RPMI7951 (cell line): ENCODE measurements at places on chromosomes 5 and 9.
A peak's percentile ranks its signal among the peaks of the same experiment; 100 is the strongest.

DNA sequence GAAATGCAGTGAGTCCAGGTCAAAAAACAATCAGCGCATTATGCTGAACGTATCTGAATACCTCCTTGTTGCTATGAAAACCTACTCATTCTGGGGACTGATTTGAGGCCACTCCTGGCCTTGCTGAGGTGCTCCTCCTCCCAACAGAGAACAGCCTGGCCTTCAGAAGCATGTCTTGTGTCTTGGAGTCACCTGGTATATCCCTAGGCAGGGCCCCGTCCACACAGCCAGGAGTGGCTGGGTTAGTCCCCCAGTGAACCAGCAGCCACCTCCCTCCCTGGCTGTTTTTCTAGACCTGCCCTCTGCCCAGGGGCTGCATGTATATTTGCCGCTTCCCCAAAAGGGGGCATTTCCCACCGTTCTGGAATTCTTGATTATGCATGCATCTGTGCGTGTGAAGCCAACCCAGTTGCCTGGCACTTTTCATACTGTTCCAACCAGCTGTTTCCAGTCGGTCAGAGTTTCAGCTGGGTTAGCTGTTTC, 99.2 kb upstream of the SPATA31C2 start:
- DNase-seq = no peak

DNA sequence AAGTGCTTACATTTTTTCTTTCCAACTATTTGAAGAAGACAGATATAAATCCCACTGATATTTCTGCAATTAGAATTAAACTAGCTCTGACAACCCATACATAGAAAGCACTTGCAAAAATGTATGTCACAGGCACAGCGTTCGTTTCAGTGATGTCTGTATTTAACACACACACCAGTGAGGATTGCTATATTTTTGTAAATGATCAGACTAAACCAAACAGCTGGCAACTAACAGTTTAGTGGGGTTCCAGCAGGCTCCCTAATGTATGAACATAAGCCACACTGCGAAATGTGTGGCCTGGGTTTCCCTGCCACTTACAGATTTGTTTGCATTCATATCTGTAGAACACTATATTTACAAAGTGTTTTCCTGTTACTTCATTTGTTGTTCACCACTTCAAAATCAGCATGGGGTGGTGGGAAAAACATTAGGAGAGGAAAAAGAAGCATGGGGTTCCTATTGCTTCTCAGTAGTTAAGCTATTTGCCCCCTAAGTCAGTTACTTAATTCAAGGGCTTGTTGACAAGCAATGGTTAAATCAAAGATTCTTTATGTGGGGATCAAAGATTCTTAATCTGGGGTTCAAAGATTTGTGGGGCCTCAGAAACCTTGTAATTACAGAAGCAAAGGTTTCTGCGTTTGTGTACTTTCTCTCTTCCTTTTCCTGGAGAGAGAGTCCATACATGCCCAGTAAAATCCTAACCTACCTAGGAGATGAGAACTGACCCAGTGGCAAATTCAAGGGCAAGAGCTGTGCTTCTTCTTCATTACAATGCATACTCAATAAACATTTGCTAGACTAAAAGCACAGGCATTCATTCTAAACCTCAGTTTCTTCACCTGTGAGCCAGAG, 27.1 kb downstream of the ZNF608 start:
- DNase-seq = no peak

DNA sequence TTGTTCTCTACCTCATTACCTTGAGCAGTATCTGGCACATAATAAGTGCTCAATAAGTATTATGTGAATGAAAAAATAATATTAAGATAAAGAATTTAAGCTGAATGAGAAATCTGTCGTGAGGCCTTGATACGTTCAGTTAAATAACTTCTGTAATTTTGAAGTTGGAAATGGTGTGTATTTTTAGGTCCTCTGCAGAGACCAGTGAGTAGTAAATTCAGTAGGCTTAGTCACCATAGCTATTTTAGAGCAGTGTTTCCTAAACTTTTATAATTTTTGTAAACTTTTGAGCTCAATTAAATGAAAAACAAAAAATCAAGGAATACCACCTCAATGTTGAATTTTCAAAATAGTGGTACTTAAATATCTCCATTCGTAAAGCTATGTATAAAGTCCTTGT, 25.0 kb downstream of the ERBIN start:
- no peak for DNase-seq

- no peak for DNase-seq
These were observed 57.8 kb downstream of the C9orf153 start for GRCh38 chr9:86201474-86202337.

GRCh38 chr9:2718001-2718697, 839 bp downstream of the KCNV2 start:
- DNase-seq = no peak

GRCh38 chr5:84383816-84384603, 670 bp downstream of the EDIL3 start:
- peak; percentile 38 for DNase-seq

GRCh38 chr5:171318026-171318425, 9.0 kb downstream of the TLX3 start:
- no peak for DNase-seq

GRCh38 chr9:36207016-36207415, 16.3 kb downstream of the CLTA start:
- DNase-seq = peak; percentile 32

DNA sequence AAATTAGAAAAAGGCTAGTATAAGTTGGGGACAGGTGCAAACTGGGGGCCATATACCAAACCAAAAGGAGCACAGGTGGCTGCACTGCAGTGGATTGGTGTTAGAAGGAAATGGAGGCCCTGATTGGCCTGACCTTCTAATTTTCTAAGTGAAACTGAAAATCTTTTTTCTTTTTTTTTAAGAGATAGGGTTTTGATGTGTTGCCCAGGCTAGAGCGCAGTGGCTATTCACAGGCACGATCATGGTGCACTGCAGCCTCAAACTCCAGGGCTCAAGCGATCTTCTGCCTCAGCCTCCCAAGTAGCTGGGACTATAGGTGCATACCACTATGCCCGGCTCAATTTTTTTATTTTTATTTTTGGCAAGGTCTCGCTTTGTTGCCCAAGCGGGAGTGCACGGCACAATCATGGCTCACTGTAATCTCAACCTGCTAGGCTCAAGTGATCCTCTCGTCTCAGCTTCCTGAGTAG, 9.8 kb upstream of the CCDC69 start:
- DNase-seq = no peak

DNA sequence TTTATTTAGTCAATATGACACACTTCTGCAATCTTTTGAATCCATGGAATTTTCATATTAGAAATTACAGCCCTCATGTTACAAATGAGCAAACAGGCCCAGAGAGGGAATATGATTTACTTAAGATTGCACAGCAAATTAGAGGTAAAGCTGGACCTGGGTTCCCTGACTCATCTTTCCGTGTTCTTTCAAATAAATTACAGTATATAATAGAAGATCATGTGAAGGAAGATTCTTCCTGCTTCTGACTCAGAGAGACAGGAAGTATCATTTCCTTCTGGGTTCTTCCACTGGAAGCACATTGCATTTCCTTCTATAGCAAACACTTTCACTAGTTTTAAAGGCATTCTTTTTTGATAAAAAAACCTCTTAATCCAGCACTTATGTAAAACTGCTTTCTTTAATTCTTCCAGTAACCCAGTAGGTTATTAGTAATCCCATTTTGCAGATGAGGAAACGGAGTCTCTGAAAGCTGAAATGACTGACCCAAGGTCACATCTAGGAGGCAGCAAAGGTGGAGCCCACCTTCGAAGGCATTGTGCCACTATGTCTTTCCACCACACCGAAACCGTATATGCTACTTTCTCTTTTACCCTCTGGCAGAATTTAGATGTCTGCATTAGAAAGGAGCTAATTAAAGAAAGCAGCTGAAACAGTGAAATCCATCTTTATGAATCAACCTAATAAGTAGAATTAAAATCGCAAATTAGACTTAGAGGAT, 566.7 kb upstream of the KLF4 start:
- peak; percentile 74 for DNase-seq

DNA sequence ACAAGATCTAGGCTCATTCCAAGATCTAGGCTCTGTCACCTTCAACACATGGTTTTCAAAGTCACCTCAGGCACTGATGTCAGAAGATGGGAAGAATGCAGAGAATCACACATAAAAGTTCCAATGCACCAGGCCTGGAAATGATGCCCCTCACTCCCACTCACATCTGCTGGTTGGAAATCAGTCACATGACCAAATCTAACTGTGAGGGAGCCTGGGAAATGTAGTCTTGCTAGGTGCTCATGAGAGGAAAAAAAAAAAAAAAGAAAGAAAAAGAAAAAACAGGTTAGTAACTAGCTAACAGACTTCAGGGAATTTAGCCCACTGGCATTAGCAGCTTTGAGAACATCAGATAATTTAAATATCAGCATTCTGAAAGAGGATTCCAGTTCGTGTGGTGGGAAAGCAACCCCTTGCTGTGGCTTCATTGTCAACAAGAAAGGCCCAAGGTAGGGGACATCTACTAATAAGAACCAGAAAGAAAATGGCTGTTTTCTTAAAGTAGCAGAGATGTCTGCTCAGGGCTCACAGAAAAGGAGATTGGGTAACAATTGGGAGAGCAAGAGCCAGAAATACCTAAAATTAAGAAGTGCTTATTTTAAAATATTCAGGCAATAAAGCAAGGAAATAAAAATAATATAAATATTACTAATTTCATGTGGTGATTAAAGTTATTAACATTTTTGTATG, 614.3 kb downstream of the ACTL7B start:
- DNase-seq = no peak

DNA sequence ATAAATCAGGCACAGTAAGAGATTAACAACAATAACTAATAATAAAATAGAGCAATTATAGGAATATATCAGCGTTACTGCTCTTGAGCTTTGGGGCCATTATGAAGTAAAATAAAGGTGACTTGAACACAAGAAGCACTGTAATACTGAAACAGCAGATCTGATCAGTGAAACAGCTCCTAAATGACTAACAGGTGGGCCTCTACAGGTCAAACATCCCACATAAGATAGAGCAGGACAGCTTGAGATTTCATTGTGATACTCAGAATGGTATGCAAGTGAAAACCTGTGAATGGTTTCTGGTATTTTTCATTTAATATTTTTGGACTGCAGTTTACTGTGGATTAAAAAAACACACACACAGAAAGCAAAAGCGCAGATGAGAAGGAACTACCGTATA, 24.0 kb upstream of the MAP3K1 start:
- no peak for DNase-seq

GRCh38 chr5:38529955-38530646, 26.3 kb downstream of the LIFR start:
- DNase-seq = no peak

DNA sequence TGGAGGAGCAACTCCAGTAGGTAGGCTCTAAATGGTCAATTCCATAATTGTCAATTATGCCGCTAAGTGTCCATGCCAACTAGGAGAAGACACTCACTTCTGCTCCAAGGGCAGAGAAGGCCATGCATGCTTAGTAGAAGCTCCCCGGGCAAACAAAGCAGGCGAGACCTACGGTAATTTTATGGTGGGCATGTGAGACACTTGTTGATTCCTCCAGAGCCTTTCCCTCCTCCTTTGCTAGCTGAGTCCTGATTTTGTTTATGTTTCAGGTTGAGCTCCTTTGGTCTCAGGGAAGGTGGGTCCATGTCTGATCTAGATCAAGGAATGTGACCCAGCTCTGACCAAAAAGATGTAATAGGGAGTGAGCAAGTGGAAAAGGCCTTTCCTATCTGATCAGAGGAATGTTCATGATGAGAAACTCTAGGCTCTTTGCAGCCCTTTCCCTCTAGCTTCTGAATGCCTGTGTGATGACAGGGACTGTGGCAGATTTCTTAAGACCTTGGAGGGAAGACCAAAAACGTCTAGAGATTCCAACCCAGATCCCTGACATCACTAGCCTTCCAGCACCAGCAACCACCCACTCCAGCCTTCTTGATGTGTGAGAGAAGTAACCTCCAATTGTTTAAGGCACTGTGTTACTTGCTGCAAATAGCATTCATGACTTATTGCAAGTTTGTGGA, 7.7 kb upstream of the CPEB4 start:
- DNase-seq = peak; percentile 13

DNA sequence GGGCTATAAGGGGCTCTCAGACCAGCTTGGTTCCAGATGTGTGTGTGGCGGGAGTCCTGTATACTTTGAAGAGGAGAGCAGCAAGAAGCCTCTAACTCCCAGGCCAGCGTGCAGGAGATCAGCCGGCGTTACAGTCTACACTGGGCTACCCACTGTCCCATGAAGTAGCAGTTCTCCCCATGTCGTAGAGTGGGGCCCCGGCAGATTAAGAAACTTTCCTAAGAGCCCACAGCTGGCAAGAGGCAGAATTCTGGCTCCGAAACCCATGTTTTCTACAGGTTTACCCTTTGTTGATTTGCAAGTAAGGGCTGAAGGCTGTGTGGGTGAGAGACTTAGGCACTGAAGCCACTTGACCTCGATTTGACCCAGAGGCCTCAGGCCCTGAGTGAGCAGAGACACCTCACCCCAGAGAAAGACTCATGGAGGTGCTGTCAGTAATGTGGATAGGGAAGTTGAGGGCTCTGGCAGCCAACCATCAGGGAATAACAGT, 881 bp upstream of the B4GALT1 start:
- DNase-seq = no peak

DNA sequence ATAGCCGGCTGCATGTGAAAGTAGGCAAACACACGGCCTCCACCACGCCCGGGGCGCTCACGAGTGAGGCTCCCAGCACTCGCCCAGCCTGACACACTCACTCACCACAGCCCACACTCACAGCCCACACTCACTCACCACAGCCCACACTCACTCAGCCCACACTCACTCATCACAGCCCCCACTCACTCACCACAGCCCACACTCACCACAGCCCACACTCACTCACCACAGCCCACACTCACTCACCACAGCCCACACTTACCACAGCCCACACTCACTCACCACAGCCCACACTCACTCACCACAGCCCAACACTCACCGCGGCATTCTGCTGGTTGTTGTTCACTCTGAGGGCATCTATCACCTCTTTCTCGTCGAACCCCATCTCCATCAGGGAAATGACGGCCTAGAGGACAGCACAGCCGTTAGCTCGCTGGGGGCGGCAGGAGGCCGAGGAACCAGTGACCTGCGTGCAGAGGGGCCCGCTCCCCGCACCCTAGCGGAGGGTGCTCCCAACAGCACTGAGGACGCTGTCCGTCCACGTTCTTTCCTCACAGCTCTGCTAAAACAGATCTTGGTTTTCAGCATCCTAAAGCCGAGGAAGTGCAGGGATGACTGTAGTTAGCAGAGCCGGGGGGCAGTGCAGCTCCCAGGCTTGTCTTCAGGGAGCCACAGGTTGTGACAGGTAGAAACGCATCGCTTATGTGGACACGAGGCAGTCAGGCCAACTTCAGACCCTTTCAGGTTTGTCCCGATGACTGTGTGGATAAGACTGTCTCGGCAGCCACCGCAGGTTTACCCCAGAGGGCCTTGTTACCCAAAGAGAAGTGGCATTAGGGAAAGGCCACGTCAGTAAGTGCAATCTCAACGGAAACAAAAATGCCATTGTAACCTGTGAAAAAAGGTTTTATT, 21.6 kb downstream of the UBAC1 start:
- peak; percentile 11 for DNase-seq

GRCh38 chr5:112083623-112084022, 326.6 kb upstream of the NREP start:
- DNase-seq = no peak

DNA sequence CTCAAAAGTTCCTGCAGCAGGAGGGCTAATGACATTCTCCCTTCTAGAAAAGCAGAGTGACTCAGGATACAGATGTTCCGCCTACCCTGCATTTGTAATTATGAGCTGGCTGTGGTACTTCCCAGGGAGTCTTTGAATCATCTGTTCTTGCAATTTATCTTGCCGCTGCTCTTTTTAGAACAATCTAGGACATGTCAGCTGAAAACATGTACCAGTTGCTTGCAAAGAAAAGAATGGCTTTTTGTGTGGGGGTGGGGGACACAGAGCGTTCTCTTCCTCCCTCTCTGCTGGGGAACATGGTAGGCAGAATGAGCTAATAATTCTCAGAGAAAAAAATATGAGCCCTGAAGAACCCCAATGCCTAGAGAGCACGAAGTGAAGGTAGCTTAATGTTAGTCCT, 51.7 kb upstream of the TUT7 start:
- peak; percentile 79 for DNase-seq
